T-cell (primary cell): ENCODE measurements at places on chromosomes 13 and 19.

DNA sequence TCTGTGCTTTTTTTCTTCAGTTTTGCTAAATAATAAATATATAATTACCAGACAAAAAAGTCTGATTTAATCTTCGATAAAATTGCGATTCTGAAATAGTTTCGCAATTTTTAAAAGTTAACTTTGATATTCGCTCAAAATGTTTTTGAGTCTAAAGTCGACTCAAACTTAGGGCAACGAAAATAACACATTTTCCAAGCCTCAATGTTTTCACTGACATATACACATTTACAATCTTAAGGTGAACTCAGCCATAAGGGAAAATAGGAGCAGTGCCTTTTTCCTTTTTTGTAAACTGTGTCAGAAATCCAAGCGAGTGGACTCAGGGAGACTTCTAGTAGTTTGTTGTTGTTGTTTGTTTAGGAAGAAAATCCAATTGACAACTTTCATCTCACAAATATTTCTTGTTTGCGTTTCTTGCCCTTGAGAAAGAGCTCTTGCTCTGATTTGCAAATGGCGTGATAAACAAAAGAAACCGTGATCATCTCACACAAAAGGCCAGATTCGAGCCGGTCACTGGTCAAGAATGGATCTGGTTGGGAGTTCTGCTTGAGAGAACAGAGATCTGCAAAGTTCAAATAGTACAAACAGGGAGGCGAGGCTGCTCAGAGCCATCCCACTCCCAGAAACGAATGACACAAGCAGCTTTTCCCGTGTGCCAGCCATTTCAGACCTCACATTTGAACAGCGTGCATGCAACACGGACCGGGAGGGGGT is 2.1 kb downstream of the SOX21 start:
- H3K36me3 ChIP-seq, result no peaks in the 10 kb centered on the region
- no peak overlapping the region for H3K27ac ChIP-seq

DNA sequence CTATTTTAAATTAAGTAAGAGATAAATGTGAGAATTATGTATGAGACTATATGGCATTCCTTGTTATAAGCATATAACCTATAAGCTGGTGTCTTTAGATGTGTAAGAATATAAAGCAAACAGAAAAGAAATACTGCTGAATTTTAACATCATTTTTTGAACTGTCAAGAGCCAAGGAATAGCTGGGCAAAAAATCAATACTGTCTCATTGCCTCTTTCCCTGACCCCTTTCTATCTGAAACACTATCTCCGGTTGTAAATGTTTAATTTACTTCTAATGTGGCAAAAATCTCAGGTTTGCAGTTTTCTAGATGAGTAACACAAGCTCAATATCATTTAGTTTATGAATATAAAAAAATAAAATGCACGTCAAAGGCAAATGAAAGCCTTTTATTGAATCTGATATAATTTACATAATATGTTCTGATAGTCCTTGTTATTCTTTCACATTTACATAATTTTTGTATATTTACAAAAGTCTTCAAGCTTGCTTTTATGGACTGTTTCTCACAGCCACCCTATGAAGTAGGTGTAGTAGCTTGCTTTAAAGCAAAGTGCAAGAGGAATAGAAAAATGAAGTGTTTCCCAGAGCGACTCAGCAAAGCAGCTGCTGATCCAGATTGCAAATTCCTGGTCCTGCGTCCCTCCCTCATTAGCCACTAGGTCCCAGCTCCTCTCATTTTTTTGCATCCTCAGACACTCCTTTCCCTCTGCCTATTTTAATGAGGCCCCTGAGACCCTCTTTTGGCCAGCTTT is 188.2 kb upstream of the RFC3 start:
- H3K4me1 ChIP-seq, result no peaks in the 10 kb centered on the region
- peaks cover 2% of the 10 kb centered on the region for H3K27me3 ChIP-seq
- H3K27ac ChIP-seq, result no peak overlapping the region
- no peaks in the 10 kb centered on the region for H3K36me3 ChIP-seq

GRCh38 chr13:25417535-25417934 is 45.8 kb downstream of the ATP8A2 start:
- H3K4me1 ChIP-seq, result no peaks in the 10 kb centered on the region
- H3K27ac ChIP-seq, result no peak overlapping the region
- no peaks in the 10 kb centered on the region for H3K27me3 ChIP-seq
- DNase-seq, result no peak
- H3K4me3 ChIP-seq, result no peak overlapping the region

DNA sequence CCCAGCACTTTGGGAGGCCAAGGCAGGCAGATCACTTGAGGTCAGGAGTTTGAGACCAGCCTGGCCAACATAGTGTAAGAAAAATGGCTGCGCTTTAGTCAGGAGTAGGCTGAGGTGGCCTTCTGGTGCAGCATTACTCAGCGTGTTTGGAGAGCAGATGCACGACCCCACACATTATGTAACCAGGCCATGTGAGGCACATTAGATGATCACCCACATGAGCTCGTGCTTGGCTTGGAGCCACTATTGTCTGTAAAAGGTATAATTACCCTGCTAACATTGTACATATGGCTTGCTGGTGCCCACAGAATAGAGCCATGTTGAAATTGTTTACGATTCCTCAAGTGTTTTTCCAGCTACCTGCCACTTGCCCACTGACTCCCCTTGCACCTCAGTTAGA is 24.0 kb upstream of the SCEL start:
- H3K4me3 ChIP-seq, result no peak overlapping the region
- H3K36me3 ChIP-seq, result no peaks in the 10 kb centered on the region
- H3K4me1 ChIP-seq, result peaks cover 3% of the 10 kb centered on the region
- no peaks in the 10 kb centered on the region for H3K27me3 ChIP-seq
- DNase-seq, result no peak

GRCh38 chr19:49145573-49146407 is 9.4 kb downstream of the HRC start:
- peaks cover 3% of the 10 kb centered on the region for H3K27me3 ChIP-seq
- peaks cover 46% of the 10 kb centered on the region for H3K4me1 ChIP-seq
- H3K27ac ChIP-seq, result no peak overlapping the region
- peak; percentile 72 for DNase-seq
- H3K36me3 ChIP-seq, result no peaks in the 10 kb centered on the region

DNA sequence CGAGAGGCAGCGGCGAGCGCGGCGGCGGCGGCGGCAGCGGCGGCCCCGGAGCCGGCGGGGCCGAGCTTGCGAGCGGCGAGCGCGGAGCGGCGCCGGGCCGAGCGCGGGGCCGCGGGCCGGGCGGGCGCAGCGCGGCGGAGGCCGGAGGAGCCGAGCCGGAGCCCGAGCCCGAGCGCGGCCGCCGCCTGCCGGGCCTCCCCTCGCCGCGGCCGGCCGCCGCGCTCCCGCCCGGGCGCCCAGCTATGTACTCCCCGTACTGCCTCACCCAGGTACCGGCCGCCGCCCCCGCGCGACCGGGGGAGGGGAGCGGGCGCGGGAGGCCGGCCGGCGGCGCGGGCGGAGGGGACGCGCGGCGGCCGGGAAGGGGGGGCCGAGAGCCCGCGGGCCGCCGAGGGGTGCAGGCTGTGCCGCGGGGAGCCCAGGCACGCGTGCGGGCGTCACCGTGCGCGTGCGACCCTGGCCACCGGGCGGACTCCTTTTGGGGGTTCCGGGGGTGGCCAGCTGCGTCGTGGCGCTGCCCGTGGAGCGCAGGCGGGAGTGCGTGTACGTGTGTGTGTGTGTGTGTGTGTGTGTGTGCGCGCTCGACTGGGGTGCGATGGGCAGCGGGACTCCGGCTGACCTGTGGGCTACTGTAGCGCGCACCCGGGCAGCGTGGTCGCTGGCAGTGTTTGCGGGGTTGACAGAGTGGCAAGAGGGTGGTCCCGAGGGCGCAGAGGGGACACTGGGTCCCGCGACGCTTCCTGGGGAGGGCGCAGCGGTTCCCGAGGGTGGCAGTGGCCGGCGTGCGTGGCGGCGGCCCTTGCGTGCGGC is 526 bp downstream of the NFIX start:
- no peak for DNase-seq
- no peaks in the 10 kb centered on the region for H3K36me3 ChIP-seq
- H3K4me1 ChIP-seq, result peaks cover 3% of the 10 kb centered on the region
- peak overlapping the region; percentile 35 for H3K4me3 ChIP-seq
- H3K27ac ChIP-seq, result no peak overlapping the region
